ENCODE measurements at places on chromosomes 6 and 20.

- no peak for DNase-seq
These were observed 89.3 kb upstream of the AHI1 start for GRCh38 chr6:135586844-135587243.

GRCh38 chr20:31823360-31824124, 4.4 kb downstream of the MYLK2 start:
- no peak for DNase-seq

- no peak for DNase-seq
These were observed 567 bp downstream of the HS3ST5 start for GRCh38 chr6:114342086-114342825.

GRCh38 chr6:119453242-119454200, 104.0 kb upstream of the MAN1A1 start:
- no peak for DNase-seq

DNA sequence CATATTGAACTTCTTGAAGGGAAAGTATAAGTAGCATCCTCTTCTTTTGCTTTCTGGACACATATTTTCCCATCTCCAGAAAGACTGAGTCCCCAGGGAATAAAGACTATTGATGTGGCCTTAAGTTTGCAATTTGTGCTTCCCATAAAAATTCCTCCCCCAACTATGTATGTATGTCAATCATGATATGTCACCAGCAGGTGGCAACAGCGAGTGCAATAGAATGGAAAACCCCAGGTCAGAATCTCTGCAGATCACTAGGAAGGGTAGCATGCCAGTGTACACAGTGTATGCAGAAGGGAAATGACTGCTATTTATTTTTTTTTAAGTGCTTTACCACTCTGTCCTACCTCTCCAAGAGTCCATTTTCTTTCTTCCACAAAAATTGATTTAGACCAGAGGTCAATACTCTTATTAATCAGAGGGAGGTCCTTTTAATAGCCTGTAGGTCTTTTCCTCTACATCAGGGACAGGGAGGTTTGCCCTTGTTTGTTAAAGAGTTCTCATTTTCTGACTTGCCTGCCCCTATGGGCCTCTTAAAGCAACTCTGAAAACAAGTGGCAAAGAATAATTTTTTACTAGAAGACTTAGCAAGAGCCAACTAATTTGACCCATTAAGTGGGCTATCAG, 61.4 kb downstream of the BMP2 start:
- DNase-seq, result no peak

GRCh38 chr6:130537447-130537846, 171.6 kb downstream of the TMEM200A start:
- DNase-seq, result no peak

GRCh38 chr6:6751619-6752023, 163.1 kb downstream of the LY86 start:
- no peak for DNase-seq

- no peak for DNase-seq
These were observed 121.4 kb downstream of the REV3L start for GRCh38 chr6:111361648-111362047.
